ENCODE measurements at places on chromosomes 12 and 14.

GRCh38 chr12:57087010-57087690, 1.8 kb upstream of the NAB2 start:
- DNase-seq, result peak; percentile 91

- DNase-seq, result no peak
These were observed 65.7 kb downstream of the TBX5 start for GRCh38 chr12:114340231-114340630.

GRCh38 chr14:68968721-68969120, 10.4 kb downstream of the ACTN1 start:
- DNase-seq, result no peak

DNA sequence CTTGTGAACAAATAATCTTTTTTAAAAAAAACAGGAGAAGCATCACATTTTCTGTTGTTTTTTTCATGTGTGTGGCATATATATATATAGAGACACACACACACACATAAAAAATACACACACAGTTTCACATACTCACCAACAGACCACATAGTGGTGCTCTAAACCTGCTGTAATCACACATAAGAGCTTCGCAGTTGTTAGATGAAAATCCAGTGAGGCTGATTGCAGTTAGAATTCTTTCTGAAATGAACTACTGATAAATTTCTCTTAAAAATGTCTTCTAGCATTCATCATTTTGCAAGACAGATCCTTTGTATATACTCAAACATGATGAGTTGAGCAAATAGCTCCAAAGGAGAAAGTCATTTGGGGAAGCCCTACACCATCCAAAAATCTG, 434.3 kb upstream of the STXBP6 start:
- DNase-seq, result no peak

DNA sequence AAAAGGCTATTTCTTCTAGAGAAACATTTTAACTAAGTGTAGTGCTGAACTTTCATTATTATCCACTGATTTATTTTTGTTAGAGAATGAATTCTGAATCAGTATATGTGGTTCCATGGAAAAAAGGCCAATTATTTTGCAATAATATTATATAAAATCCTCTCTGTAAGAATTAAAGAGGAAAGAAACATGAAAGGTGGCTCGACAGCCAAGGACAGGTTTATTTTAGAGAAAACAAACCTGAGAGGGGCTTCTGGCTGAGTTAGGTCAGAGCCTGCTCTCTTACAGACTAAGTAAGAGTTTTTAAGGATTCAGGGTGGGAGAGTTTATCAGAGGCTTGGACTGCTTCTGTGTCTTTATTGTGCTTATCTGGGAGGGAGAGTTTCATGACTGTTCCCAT, 46.7 kb upstream of the GUCY2C start:
- no peak for DNase-seq

- DNase-seq, result no peak
These were observed 2.0 kb downstream of the PTPN11 start for GRCh38 chr12:112420740-112421139.

DNA sequence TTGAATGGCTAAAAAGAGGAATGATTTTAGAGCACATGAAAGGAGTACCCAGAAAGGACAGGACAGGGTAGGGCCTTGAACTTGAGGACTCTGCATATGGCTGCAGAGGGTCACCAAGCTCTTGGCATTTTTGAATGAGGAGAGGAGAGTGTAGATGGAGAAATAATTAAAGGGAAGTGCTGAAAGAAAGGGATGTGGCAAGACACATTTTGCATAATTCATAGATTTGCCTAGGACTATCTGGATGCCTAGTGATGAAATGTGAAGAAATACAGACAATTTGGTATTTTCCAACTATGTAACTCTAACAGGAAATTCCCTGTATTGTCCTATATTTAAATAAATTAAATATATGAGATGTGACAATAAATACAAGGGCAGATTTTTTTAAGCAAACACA, 27.5 kb upstream of the MDM1 start:
- DNase-seq, result no peak

GRCh38 chr14:91413547-91414474, 3.8 kb downstream of the CCDC88C start:
- DNase-seq, result no peak

- DNase-seq, result no peak
These were observed 97.1 kb upstream of the DAAM1 start for GRCh38 chr14:59091404-59091803.

DNA sequence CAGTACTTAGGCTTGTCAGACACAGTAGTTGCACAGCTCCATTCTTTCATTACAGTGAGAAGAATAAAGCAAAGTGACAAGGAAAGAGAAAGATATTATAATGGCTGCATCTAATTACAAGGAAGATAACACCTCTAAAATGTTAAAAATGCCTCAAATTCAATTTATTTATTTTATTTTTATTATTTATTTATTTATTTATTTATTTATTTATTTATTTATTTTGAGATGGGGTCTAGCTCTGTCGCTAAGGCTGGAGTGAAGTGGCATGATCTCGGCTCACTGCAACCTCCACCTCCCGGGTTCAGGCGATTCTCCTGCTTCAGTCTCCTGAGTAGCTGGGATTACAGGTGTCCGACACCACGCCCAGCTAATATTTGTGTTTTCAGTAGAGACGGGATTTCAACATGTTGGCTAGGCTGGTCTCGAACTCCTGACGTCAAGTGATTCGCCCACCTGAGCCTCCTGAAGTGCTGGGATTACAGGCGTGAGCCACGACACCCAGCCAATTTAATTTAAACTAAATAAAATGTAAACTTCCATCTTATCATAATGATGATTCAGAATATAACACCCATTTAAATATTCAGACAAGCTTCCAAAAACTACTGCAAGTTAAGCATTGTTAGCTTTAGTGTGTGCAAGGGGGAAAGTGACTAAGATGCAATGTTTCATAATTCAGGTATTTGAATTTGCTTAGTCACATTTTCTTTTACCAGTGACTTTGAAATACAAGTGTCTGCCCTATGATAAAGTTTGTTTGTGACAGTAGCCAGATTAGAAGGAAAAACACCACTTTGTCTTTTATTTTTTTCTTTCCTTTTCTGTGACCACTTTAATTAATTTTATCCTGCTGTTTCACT, 2.4 kb upstream of the CFAP54 start:
- peak; percentile 84 for DNase-seq
